ENCODE measurements at places on chromosomes 16 and 17.

GRCh38 chr17:39194985-39195524, 2.4 kb downstream of the CACNB1 start:
- no peak for DNase-seq

GRCh38 chr16:1723450-1724147, 17.6 kb downstream of the MAPK8IP3 start:
- DNase-seq = peak; percentile 38

GRCh38 chr16:69845181-69845580, 83.0 kb downstream of the WWP2 start:
- no peak for DNase-seq

DNA sequence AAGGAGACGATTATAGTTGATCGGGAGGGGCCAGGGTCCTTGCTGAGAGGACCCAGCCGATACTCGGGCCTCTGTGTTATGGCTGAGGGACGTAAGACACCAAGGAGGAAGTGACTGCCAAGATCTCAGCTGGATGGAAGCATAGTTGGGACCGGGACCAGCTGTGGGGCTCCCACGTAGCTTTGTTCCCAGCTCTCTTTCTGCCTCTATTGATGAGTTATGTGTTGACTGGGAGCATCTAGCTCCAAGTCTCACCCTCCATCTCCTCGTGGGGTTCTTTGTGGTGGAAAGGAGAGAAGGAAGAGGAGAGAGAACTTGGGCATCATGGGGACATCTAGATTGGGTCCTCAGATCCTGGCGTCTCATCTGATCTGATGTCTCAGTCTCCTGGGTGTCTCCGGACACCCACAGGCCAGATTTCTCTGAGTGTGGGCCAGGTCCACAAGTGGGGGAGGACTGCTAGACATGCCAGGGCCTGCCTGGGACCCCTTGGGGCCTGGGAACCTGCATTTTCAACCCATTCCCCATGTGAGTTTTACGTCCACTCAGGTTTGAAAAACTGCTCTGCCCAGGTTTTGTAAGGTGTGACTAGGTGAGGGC, 1.0 kb downstream of the MGRN1 start:
- DNase-seq = no peak

DNA sequence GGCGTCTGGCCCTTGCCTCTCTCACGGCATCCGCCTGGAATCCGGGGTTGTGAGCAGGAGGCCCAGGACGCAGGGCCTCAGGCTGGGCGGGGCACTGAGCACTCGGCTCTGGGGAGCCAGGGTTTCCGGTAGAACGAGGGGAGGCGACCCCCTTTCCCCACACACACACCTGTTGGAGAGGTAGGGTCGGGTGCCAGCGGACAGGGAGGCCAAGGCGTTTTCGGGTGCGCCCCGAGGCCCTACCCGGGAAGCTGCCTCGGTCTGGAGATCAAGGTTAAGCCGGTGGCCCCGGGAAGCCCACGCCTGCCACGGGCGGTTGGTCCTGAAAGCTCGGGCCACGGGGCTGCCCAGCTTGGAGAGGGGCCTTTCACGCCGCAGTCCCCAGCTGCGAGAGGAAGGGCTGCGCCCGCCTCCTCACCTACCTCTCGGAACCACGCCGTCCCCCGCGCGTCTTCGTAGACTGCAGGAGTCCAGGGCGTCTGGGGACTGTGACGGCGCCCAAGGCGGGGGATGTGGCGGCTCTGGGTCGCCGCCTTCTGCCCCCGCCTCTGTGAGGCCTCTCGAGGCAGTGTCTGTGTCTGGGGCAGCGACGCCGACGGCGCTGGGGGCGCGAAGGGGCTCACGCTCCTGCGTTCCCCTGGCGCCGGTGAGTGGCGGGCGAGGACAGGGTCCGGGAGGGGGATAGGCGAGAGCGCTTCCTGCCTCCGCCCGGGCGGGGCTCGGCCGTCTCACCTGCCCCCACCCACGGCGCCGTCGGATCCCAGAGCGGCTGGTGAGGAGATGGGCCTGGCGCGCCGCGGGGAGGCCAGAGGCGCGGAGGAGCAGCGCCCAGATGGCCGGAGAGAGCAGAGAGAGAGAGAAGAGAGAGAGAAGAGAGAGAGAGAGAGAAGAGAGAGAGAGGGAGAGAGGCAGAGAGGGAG, 20.3 kb upstream of the HOXB9 start:
- no peak for DNase-seq

Data from stimulated activated CD4-positive, alpha-beta T cell treated with anti-CD3 and anti-CD28 coated beads, Interleukin-2, amount 100 ng/mL, for 48 hours (primary cell).